Lung (tissue), 17 donors: ENCODE measurements at places on chromosomes 1 and 21.

DNA sequence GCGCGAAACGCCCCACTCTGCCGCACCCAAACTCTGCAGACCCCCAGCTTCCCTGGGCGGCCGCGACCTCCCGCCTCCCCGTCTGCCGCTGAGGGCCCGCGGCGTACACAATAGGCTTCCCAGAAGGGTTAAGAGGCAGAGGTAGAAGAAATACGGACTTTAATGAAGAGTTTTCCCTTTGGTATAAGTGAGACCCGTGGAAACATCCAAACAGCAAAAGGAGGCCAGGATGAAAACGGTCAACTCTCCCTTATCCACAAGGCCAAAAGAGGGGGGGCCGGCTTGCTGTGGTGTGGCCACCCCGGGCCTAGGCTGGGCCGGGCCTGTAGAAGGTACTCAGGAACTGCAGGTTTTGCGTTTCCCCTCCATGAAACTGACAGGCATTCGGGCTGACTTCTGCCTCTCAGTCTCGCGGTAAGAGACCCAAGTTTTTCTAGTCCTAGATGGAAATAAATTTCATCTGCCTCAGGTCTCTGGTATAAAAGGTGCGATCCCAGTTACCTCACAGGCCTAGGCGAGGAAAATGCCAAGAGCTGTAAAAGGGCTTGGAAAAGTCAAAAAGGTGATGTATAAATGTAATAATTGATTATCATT, 671 bp upstream of the PYGO2 start:
- DNase-seq, result peak; percentile 39

DNA sequence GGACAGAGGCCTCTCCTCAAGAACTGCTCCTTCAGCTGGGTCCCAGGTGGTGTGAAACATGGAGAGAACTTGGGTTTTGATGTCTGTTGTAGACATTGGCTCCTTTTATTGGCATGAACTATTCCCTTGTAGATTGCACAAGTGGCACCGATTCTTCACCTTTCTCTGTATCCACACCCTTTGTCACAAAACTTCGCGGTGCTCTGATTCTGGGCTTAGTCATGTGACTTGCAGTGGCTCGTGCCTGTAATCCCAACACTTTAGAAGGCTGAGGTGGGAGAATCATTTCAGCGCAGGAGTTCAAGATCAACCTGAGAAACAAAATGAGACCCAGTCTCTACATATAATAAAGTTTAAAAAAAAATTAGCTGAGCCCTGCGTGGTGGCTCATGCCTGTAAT, 42.5 kb upstream of the EYA3 start:
- DNase-seq, result no peak

- DNase-seq, result no peak
Measured at GRCh38 chr1:178485541-178485981, 11.2 kb downstream of the CLEC20A start.

GRCh38 chr1:91092503-91092902, 70.7 kb upstream of the ZNF644 start:
- no peak for DNase-seq

- DNase-seq, result no peak
Measured at GRCh38 chr1:200400556-200400955, 9.3 kb downstream of the ZNF281 start.
